ENCODE measurements at places on chromosomes 1 and 21.

DNA sequence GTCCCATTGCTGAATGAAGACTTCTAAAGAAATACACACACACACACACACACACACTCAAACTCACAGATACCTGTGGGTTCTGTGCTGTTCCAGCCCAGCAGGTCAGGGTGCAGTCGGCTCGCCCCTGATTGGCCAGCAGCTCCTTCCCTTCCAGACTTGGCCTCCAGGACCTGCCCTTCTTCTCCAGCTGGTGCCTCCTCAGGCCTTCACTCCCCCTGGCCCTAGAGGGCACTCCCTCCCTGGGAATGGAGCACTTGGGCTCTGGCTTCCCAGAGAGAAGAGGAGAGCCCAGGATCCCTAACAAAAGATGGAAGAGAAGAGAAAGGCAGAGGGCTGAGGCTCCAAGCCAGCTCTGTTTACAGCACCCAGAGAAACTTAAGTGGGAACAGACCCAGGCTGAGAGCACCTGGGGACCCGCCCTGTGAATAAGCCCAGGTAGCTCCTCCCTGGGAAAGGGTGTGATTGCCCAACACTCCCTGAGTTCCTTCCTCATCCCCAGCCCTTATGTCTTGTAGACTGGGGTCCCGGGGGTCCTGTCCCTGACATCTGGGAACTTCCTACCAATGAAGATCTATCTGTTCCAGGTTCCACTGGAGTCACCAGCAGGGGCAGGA, at the start of gene PGLYRP3:
TSS of gene PGLYRP3 (minus strand) at position 383 of the 617 bp plus-strand sequence. CDS start 2,287 bp downstream, outside the sequence.
- DNase-seq: no peak

- no peak for DNase-seq
Observed at GRCh38 chr21:43608225-43608624, 51.1 kb downstream of the HSF2BP start.

GRCh38 chr1:157969697-157970485, 23.6 kb upstream of the KIRREL1 start:
- DNase-seq: no peak

- DNase-seq: no peak
Observed at GRCh38 chr1:23108918-23109533, 59.6 kb downstream of the LUZP1 start.

GRCh38 chr1:185644531-185644930, 89.7 kb upstream of the HMCN1 start:
- no peak for DNase-seq

- DNase-seq: no peak
Observed at GRCh38 chr1:204835737-204836136, 34.9 kb upstream of the NFASC start.

DNA sequence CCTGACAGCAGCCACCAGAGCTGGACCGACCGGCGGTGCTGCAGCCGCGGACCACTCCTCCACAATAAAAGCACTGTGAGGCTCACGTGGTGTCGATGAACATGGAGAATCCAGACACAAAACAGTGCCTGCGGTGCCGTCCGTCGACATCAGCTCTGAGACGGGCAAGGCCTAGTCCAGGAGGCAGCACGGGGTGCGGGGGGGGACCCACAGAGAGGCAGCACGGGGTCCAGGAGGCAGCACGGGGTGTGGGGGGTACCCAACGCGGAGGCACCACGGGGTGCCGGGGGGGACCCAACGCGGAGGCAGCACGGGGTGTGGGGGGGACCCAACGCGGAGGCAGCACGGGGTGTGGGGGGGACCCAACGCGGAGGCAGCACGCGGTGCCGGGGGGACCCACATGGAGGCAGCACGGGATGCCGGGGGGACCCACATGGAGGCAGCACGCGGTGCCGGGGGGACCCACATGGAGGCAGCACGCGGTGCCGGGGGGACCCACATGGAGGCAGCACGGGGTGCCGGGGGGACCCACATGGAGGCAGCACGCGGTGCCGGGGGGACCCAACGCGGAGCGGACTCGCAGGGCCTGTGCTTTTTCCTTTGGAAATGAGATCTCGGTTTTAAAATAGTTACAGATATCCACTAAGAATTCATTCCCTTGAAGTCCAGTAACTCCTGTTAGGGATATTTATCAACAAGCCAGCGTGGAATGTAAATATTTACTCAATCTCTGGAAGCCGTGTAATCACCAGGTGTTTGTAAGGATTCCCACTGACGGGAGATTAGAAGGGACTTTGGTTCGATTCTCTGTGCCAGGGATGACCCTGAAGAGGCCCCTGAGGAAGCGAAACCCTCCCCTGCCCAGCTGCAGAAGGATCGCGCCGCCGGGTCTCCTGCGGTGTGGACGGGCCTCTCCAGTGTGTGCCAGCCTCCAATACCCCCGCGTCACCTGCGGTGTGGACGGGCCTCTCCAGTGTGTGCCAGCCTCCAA, 52.1 kb downstream of the COL6A1 start:
- no peak for DNase-seq

DNA sequence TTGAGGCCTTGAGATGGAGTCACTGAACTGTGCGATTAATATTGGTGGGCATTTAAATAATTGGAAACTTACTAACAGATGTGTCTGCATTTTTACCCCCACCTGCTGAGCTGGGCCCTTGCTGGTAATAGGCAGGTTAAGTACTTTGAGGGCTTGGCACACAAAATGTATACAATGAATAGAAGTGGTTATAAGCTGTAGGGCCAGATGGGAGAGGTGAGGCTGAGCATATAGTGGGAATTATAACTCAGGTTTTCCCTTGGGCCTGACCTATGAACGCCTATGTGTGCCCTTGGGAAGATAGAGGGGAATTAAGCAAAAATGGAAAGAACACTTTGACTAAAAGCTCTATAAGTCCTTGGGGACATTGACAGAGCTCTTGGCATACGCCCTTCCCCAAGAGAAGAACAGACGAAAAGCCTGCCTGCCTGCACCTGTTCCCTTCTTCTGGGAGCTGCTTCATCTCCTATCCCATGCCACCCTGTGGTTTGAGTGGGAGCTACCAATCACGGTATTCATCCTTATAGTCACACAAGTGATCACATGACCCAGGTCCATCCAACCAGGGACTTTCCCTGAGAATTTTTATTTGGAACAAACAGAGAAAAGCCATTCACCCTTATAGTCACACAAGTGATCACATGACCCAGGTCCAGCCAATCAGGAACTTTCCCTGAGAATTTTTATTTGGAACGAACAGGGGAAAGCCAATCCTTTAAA, 260.7 kb upstream of the CSF3R start:
- DNase-seq: no peak

DNA sequence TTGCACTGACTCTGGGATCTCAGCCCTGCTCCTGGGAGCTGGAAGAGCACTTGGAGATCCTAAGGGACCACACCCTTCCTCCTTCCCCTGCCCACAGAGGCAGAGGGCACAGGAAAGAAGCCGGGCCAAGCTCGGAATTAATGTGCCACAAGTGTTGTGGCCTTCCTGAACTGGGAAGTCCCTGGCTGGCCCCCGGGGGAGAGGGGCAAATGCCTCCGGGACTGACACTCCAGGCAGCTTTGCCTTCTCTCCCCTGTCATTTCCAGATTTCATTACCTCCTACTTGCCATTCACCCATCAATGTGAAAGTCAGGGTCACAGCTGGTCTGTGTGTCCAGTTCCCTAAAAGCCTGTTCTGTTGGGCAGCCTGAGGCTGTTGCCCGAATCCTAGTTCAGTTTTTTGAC, 21.7 kb downstream of the SESN2 start:
- no peak for DNase-seq

- no peak for DNase-seq
Observed at GRCh38 chr1:92461364-92462097, 25.2 kb downstream of the GFI1 start.

DNA sequence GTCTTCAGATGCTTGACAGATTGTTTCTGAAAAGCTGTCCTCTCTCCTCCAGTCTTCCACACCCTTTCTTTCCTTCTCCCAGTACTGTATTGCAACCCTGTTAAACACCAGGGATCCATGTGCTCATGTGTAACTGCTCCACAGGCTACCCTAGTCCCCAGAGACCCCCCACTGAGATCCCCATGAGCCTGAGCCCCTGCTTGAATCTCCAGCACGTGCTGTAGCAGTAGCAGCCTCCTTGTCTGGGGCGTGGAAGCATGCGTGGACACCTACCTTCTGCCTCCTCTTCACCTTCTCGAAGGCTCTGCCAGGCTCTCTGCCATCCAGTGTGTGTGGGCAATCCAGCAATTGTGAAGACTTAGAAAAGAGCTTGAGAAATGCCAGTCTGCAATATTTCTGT, 25.2 kb downstream of the GPR137B start:
- DNase-seq: no peak

- DNase-seq: no peak
Observed at GRCh38 chr1:24898152-24898908, 31.7 kb downstream of the RUNX3 start.

DNA sequence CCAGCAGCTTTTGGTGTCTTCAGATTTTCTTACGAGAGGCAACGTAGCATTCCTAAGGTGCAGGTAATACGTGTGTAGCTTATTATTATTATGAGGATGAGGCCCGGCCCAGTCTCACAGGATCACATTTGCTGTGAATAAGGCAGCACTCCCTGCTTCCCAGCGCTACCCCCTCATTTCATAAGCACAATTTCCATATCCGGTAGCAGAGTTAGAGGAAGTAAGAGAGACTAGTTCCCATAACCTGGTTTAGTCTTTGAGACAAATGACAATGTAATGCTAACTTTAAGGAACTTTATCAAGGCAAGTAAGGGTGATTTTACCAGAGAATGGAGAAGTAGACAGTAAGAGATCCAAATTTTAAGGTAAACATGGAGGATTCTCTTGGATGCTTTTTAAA, 14.6 kb upstream of the LMO4 start:
- DNase-seq: no peak

DNA sequence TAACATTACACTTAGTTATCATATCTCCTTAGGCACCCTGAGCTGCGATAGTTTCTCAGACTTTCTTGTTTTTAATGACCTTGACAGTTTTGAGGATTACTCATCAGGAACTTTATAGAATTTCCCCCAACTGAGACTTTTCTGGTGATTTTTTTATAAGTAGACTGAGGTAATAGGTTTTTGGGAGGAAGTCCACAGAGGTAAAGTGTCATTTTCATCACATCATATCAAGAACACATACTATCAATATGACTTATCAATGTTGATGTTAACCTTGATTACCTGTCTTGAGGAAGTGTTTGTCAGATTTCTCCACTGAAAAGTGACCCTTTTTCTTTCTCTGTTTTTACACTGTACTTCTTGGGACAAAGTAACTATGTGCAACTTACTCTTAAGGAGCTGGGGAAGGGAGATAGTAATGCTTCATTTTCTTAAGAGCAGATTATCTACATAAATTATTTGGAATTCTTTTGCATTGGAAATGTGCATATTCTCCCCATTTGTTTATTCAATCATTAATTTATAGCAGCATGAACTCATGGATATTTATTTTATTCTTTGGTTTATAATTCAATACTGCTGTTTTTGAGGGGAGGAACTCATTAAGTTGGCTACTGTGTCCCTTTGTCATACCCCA, 72.8 kb upstream of the HSD17B7 start:
- no peak for DNase-seq

- DNase-seq: no peak
Observed at GRCh38 chr1:50060279-50060678, 36.5 kb upstream of the AGBL4 start.

GRCh38 chr1:227891223-227891954, 56.3 kb downstream of the WNT9A start:
- DNase-seq: no peak

DNA sequence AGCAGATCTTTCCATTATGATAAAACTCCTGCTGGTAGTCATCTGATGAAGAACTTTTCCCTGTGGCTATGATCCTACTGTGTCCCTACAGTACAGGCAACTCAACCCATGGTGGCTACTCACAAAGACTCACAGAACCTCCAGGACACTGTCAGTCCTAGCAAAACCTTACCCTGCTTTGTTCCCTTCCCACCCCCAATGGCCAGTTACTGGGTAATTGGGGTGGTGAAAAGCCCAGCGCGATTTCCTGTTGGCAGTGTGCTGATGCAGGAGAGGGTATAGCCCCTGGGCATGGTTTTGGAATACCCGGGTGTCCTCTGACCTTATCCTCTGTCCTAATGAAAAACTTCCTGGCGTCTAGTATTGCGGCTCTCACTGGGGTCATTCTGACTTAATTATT, 533 bp upstream of the RGL1 start:
- no peak for DNase-seq

- no peak for DNase-seq
Observed at GRCh38 chr1:228958121-228958520, 222.8 kb downstream of the RHOU start.

GRCh38 chr1:225544924-225545323, 108.0 kb downstream of the ENAH start:
- no peak for DNase-seq

DNA sequence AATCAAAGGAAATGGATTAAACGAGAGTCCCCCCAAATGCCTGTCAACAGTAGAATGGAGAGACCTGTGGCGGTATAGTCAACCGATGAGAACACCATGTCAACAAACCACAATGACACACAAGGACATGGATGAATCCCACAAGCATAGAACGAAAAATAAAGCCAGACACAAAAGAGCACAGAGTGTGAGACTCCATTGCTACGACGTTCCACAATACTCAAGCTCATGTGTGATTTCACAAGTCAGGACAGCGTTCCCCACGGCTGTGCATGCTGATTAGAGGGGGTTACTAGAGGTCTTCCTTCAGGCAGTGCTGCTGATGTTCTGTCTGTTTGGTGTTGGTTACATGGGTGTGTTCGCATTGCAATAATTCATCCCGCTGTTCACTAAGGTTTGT, 5.8 kb upstream of the PLA2G2D start:
- no peak for DNase-seq

GRCh38 chr1:171180670-171181069, 4.4 kb upstream of the FMO2 start:
- no peak for DNase-seq

GRCh38 chr1:88736633-88737248, 52.7 kb downstream of the PKN2 start:
- DNase-seq: no peak

- DNase-seq: no peak
Observed at GRCh38 chr1:242057745-242058115, 58.8 kb upstream of the MAP1LC3C start.

- DNase-seq: no peak
Observed at GRCh38 chr21:26769613-26770188, 75.5 kb downstream of the ADAMTS1 start.

DNA sequence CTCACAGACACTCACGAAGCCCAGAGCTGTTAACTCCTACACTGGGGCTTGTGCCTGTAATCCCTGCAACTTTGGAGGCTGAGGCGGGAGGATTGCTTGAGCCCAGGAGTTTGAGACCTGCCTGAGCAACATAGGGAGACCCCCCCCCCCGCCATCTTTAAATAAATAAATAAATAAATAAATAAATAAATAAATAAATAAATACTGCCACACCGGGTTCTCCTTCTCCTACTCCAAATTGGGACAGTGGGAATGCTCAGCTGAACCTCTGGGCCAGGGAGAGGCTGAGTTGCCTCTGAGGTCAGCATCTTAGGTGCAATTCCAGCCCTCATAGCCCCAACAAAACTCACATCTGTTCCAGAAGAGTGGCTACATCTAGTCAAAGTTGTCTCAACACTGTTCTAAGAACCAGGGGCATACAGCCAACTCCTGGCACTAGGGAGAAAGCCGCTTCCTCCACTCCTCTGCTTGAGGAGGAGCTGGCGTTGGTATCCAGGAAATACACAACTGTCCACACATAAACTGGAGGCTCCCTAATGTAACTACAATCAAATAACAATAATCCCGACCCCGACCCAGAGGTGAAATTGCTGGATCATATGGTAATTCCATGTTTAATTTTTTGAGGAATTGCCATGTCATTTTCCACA, 27.0 kb downstream of the C1orf216 start:
- no peak for DNase-seq

- DNase-seq: no peak
Observed at GRCh38 chr1:160193832-160194736, 3.7 kb downstream of the CASQ1 start.

GRCh38 chr21:41137401-41137800, 30.6 kb upstream of the BACE2 start:
- no peak for DNase-seq

- DNase-seq: no peak
Observed at GRCh38 chr1:118578276-118578675, 393.2 kb upstream of the SPAG17 start.
